ENCODE measurements at places on chromosomes 16 and 17. TPM values are rescaled to one million over a fixed set of nuclear protein-coding genes. Genes with fewer than 3 reads are reported as not detected.
A peak's percentile ranks its signal among the peaks of the same experiment; 100 is the strongest.

The PRSS53 gene
- total RNA-seq, result 5.1 TPM

GRCh38 chr16:11596572-11597226 is 10.0 kb upstream of the LITAF start:
- peaks cover 5% of the 10 kb centered on the region for H3K4me1 ChIP-seq
- no peak overlapping the region for H3K27ac ChIP-seq
- no peaks in the 10 kb centered on the region for H3K27me3 ChIP-seq
- no peak overlapping the region for H3K4me3 ChIP-seq
- no peak for DNase-seq
- no peaks in the 10 kb centered on the region for H3K36me3 ChIP-seq

- no peak overlapping the region for H3K4me3 ChIP-seq
- H3K27ac ChIP-seq, result no peak overlapping the region
- no peak for DNase-seq
- peaks cover 34% of the 10 kb centered on the region for H3K4me1 ChIP-seq
Measured at GRCh38 chr17:78785663-78786057, 3.6 kb upstream of the CYTH1 start.

- H3K4me1 ChIP-seq, result peaks cover 41% of the 10 kb centered on the region
- peak overlapping the region; percentile 73 for H3K27ac ChIP-seq
- no peak overlapping the region for H3K4me3 ChIP-seq
- DNase-seq, result no peak
- H3K27me3 ChIP-seq, result peaks cover 4% of the 10 kb centered on the region
Measured at GRCh38 chr17:34398990-34399389, 36.0 kb upstream of the CCL1 start.

The SERPINF2 gene
- not detected for total RNA-seq

The ODAD4 gene
- 0.85 TPM for total RNA-seq

- no peaks in the 10 kb centered on the region for H3K4me1 ChIP-seq
- no peaks in the 10 kb centered on the region for H3K36me3 ChIP-seq
- no peak overlapping the region for H3K27ac ChIP-seq
- DNase-seq, result no peak
Measured at GRCh38 chr17:40936976-40937375, 470 bp downstream of the KRT23 start.

The RNF135 gene
- 9.2 TPM for total RNA-seq

- DNase-seq, result no peak
- peaks cover 8% of the 10 kb centered on the region for H3K27me3 ChIP-seq
- no peaks in the 10 kb centered on the region for H3K36me3 ChIP-seq
- no peak overlapping the region for H3K4me3 ChIP-seq
Measured at GRCh38 chr17:28020515-28020914, 22.0 kb upstream of the NLK start.

The PLEKHG4 gene
- 33.4 TPM for total RNA-seq

The FTSJ3 gene
- total RNA-seq, result 80.7 TPM

- H3K27me3 ChIP-seq, result peaks cover 2% of the 10 kb centered on the region
- H3K36me3 ChIP-seq, result no peaks in the 10 kb centered on the region
- H3K27ac ChIP-seq, result no peak overlapping the region
- DNase-seq, result no peak
- no peaks in the 10 kb centered on the region for H3K4me1 ChIP-seq
Measured at GRCh38 chr17:73324711-73325526, 13.1 kb upstream of the CDC42EP4 start.

DNA sequence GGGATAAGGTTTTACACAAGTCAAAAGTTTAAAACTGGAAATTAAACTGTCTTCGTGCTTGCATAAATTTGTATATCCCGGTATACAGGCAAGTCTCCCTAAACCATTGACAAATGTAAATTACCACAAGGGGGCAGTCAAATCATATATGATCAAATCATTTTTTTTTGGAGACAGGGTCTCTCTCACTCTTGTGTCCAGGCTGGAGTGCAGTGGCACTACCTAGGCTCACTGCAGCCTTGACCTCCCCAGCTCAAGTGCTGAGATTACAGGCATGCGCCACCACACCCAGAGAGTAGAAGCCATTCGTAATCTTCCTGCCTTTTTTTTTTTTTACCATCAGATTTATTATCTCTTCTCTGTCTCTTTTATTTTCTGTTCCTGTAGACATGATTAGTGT is 18.5 kb downstream of the TOP2A start:
- no peak overlapping the region for H3K4me3 ChIP-seq
- H3K4me1 ChIP-seq, result peaks cover 26% of the 10 kb centered on the region
- H3K36me3 ChIP-seq, result peaks cover 75% of the 10 kb centered on the region
- H3K27ac ChIP-seq, result peak overlapping the region; percentile 60
- H3K27me3 ChIP-seq, result no peaks in the 10 kb centered on the region

The MYLK3 gene
- 0.32 TPM for total RNA-seq

The KRT15 gene
- total RNA-seq, result not detected

DNA sequence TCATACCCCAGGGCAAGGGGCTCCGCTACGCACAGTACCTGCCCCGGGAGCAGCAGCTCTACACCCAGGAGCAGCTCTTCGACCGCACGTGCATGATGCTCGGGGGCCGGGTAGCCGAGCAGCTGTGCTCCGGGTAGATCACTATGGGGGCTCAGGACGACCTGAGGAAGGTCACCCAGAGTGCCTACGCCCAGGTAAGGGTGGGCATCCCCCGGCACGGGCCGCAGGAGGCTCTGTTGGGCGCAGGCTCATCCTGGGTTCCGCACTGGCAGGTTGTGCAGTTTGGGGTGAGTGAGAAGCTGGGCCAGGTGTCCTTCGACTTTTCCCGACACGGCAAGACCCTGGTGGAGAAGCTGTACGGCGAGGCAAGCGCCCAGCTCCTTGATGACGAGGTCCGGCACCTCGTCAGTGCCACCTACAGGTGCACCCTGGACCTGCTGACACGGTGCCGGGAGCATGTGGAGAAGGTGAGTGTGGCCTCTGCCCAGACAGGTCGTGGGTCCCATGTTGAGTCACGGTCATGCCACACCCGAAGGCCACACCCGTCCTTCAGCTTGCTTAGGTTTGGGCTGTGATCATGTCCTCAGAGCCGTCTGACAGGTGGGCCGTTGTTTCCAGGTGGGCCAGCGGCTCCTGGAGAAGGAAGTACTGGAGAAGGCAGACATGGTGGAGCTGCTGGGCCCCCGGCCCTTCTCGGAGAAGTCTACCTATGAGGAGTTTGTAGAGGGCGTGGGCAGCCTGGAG is 19.3 kb downstream of the DBNDD1 start:
- H3K27ac ChIP-seq, result no peak overlapping the region
- DNase-seq, result no peak
- H3K36me3 ChIP-seq, result peaks cover 28% of the 10 kb centered on the region
- no peak overlapping the region for H3K4me3 ChIP-seq
- H3K27me3 ChIP-seq, result no peaks in the 10 kb centered on the region

The RAB26 gene
- 0.59 TPM for total RNA-seq

DNA sequence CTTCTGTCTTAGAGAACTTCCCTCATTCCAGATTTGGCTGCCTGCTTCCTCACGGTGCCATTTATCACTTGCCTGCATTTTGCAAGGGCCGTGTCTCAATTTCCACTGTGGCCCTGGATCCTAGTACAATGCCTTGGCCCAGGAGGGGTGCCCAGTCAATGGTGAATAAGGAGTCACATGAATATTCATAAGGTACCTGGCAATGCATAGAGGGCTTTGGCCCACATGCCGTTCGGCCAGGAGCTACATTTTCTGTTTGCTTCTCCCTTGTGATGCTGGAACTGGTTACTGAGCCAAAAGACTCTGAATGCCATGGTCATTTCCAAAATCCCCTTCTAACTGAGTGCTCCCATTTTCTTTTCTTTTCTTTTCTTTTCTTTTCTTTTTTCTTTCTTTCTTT is 4.8 kb upstream of the PIRT start:
- no peak for DNase-seq
- peaks cover 4% of the 10 kb centered on the region for H3K27me3 ChIP-seq
- H3K36me3 ChIP-seq, result no peaks in the 10 kb centered on the region
- no peak overlapping the region for H3K4me3 ChIP-seq
- peaks cover 12% of the 10 kb centered on the region for H3K4me1 ChIP-seq

GRCh38 chr16:69363281-69363717 is 11.7 kb upstream of the TMED6 start:
- H3K4me1 ChIP-seq, result peaks cover 8% of the 10 kb centered on the region
- H3K36me3 ChIP-seq, result peaks cover 59% of the 10 kb centered on the region
- no peak for DNase-seq
- no peak overlapping the region for H3K4me3 ChIP-seq
- H3K27ac ChIP-seq, result no peak overlapping the region

DNA sequence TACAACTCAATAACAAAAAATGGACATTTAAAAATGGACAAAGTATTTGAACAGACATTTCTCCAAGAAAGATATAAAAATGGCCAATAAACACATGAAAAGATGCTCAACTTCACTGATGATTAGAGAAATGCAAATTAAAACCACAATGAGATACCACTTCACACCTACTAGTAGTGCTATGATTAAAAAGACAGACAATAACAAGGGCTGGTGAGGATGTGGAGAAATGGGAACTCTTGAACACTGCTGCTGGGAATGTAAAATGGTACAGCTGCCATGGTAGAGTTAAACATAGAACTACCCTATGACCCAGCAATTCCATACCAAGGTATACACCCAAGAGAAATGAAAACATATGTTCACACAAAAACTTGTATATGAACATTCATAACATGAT is 24.9 kb downstream of the CFAP97D1 start:
- no peak overlapping the region for H3K27ac ChIP-seq
- no peaks in the 10 kb centered on the region for H3K36me3 ChIP-seq
- no peaks in the 10 kb centered on the region for H3K4me1 ChIP-seq
- no peak for DNase-seq

GRCh38 chr17:50797135-50797810 is 30.0 kb upstream of the ANKRD40CL start:
- H3K4me1 ChIP-seq, result no peaks in the 10 kb centered on the region
- no peak for DNase-seq
- H3K27ac ChIP-seq, result no peak overlapping the region
- H3K27me3 ChIP-seq, result no peaks in the 10 kb centered on the region
- no peaks in the 10 kb centered on the region for H3K36me3 ChIP-seq

DNA sequence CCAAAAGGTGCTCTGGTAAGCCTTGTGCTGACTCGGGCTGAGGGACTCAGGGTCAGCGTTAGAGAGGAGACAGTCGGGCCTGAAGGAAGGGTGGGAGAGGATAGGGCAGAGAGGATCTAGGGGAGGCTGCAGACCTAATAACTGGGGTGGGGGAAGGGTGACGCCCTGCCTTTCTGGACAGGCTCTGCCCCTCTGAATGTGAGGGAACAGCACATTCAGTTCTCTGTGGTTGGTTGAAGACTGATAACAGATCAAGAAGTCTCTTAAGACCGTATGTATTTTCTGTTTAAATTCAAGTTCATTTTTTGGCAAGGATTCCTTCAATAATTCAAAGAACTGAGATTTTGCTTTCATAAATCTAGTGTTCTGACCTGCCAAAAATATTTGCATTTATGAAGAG is 56.2 kb upstream of the TEKT3 start:
- no peak for DNase-seq
- H3K36me3 ChIP-seq, result no peaks in the 10 kb centered on the region
- H3K4me3 ChIP-seq, result no peak overlapping the region
- no peaks in the 10 kb centered on the region for H3K4me1 ChIP-seq
- no peak overlapping the region for H3K27ac ChIP-seq

DNA sequence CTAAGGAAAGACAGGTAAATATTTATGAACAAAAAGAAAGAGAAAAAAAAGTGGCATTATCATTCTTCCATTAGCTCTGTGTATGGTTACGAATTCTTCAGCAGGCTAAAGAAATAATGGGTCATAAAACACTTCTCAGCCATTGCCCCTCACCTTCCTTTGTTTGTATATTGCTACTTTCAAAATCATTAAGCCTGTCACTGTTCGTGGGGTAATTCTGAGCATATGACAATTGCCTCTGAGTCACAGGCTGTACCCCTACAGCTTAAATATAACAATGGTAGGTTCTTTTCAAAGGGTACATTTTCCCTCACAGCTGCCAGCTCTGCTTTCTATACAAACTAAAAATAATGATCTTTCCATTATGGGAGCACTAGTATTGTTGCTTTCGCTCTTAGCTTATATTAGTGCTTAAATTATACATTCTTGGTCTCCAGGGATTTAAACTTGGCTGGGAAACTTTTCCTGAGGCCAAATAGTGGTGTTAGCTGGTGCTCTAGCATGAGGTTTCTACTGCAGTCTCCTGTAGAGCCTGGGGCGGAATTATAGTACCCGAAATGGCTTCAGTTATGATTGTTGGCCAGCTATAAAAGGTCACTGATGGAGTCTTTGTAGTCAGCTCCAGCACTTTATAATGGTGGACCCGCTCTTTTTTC is 74.7 kb upstream of the CDH11 start:
- no peaks in the 10 kb centered on the region for H3K27me3 ChIP-seq
- no peak overlapping the region for H3K4me3 ChIP-seq
- H3K4me1 ChIP-seq, result no peaks in the 10 kb centered on the region
- DNase-seq, result no peak

DNA sequence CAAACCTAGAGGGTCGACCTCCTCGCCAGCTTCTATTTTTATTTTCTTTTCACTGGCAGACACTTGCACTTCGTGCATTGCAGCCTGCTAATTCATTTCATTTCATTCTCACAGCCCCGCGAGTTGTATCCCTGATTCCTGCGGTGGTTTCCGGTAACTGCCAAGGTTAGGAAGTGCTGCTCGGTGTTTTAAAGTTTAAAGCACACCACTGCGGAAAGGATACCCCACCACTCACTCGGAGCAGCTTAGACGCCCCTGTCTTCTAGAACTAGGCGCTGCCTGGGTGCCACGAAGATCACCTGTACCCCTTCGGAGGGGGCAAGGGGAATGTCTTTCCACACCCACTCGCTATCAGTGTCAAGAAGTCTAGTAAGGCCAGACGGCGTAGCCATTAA is 509 bp downstream of the CNEP1R1 start:
- peaks cover 18% of the 10 kb centered on the region for H3K4me1 ChIP-seq
- peak overlapping the region; percentile 95 for H3K4me3 ChIP-seq
- peak; percentile 18 for DNase-seq
- peaks cover 4% of the 10 kb centered on the region for H3K27me3 ChIP-seq

- no peaks in the 10 kb centered on the region for H3K4me1 ChIP-seq
- H3K27ac ChIP-seq, result no peak overlapping the region
- no peaks in the 10 kb centered on the region for H3K27me3 ChIP-seq
- no peak overlapping the region for H3K4me3 ChIP-seq
- DNase-seq, result no peak
- no peaks in the 10 kb centered on the region for H3K36me3 ChIP-seq
Measured at GRCh38 chr16:66116163-66117002, 250.1 kb upstream of the CDH5 start.

GRCh38 chr17:76366247-76366646 is 12.5 kb upstream of the PRPSAP1 start:
- no peak overlapping the region for H3K4me3 ChIP-seq
- no peaks in the 10 kb centered on the region for H3K27me3 ChIP-seq
- no peaks in the 10 kb centered on the region for H3K4me1 ChIP-seq
- DNase-seq, result no peak
- no peak overlapping the region for H3K27ac ChIP-seq

The TPSB2 gene
- total RNA-seq, result not detected

- no peaks in the 10 kb centered on the region for H3K27me3 ChIP-seq
Measured at GRCh38 chr16:85270374-85270773, 158.1 kb upstream of the CIBAR2 start.

- no peak overlapping the region for H3K4me3 ChIP-seq
- DNase-seq, result no peak
- no peaks in the 10 kb centered on the region for H3K36me3 ChIP-seq
- H3K27me3 ChIP-seq, result peaks cover 3% of the 10 kb centered on the region
Measured at GRCh38 chr17:266219-266618, 84.8 kb upstream of the DOC2B start.

The KRT33A gene
- total RNA-seq, result not detected

GRCh38 chr17:381941-382643 is 29.5 kb upstream of the RPH3AL start:
- DNase-seq, result no peak
- no peak overlapping the region for H3K4me3 ChIP-seq

GRCh38 chr16:81491541-81492188 is 47.1 kb downstream of the CMIP start:
- no peak overlapping the region for H3K27ac ChIP-seq
- no peak overlapping the region for H3K4me3 ChIP-seq
- no peak for DNase-seq
- H3K36me3 ChIP-seq, result no peaks in the 10 kb centered on the region
- H3K27me3 ChIP-seq, result no peaks in the 10 kb centered on the region

The ABCC3 gene
- not detected for total RNA-seq

The PDILT gene
- total RNA-seq, result not detected
